Mesangial cell (primary cell): ENCODE measurements at places on chromosomes 5 and 9. TPM values are rescaled to one million over a fixed set of nuclear protein-coding genes. Genes with fewer than 3 reads are reported as not detected.

Gene PPP3R2
- total RNA-seq: not detected in 2 replicates

Gene WNK2
- 0.13 and 0.33 TPM in 2 replicates for total RNA-seq

Gene PAEP
- not detected in 2 replicates for total RNA-seq

Gene NUP188
- 30.3 and 77.1 TPM in 2 replicates for total RNA-seq

Gene NSG2
- total RNA-seq: not detected in 2 replicates

Gene PCDHA1
- total RNA-seq: under 0.01 and 0.16 TPM in 2 replicates

Gene MEIKIN
- total RNA-seq: not detected in 2 replicates

Gene NUTM2G
- not detected in 2 replicates for total RNA-seq

Gene OR1N1
- not detected in 2 replicates for total RNA-seq

Gene CDH18
- total RNA-seq: 0.25 TPM in 1 of 2 replicates, not detected in the other

Gene BTNL9
- not detected in 2 replicates for total RNA-seq

Gene FAM169A
- total RNA-seq: 4.3 and 9.8 TPM in 2 replicates

Gene ERAP2
- 26.7 and 50.1 TPM in 2 replicates for total RNA-seq

Gene MARCOL
- not detected in 2 replicates for total RNA-seq

Gene GFI1B
- not detected in 2 replicates for total RNA-seq

Gene TXNDC8
- total RNA-seq: not detected in 2 replicates

Gene CLTA
- 333 and 341 TPM in 2 replicates for total RNA-seq

Gene CDC20B
- total RNA-seq: not detected in 2 replicates

Gene SLC1A3
- 0.33 and 1.5 TPM in 2 replicates for total RNA-seq
